ENCODE measurements at places on chromosomes 4 and X. TPM values are rescaled to one million over a fixed set of nuclear protein-coding genes. Genes with fewer than 3 reads are reported as not detected.

DNA sequence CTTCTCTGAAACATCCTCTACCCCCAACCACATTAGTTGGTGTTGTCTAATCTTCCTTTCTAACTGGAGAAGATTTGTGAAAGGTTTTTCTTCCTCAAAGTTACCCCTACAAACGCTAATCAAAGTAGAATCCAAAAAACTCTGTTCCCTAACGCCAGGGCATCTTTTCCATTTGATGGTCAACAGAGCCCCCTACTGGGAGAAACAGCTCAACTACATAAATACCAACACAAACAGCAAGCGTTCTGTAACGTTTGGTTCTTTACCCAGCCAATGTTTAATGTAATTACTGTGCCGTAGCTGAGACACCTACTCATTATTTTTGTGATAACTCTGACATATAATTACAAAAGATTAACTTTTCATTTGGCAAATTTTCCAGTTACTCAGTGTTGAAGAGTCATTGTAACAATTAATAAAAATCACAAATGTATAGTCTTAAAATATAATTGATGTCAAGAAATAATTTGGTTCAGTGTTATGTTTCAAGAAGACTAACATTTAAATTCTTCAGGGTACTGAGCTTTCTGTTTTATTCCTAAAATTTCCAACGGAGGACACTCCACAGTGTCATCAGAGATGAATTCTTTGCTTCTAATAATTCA, 94.9 kb upstream of the TBC1D9 start:
- H3K27ac ChIP-seq, result no peak overlapping the region
- no peaks in the 10 kb centered on the region for H3K4me1 ChIP-seq
- H3K36me3 ChIP-seq, result no peaks in the 10 kb centered on the region
- peak; percentile 20 for DNase-seq
- no peak overlapping the region for H3K4me3 ChIP-seq

- no peaks in the 10 kb centered on the region for H3K4me1 ChIP-seq
- H3K27me3 ChIP-seq, result peaks cover 1% of the 10 kb centered on the region
- DNase-seq, result no peak
- no peak overlapping the region for H3K4me3 ChIP-seq
- H3K27ac ChIP-seq, result no peak overlapping the region
Measured at GRCh38 chr4:151462554-151462953, 53.6 kb downstream of the FHIP1A start.

Gene MAGEA3
- total RNA-seq, result not detected

DNA sequence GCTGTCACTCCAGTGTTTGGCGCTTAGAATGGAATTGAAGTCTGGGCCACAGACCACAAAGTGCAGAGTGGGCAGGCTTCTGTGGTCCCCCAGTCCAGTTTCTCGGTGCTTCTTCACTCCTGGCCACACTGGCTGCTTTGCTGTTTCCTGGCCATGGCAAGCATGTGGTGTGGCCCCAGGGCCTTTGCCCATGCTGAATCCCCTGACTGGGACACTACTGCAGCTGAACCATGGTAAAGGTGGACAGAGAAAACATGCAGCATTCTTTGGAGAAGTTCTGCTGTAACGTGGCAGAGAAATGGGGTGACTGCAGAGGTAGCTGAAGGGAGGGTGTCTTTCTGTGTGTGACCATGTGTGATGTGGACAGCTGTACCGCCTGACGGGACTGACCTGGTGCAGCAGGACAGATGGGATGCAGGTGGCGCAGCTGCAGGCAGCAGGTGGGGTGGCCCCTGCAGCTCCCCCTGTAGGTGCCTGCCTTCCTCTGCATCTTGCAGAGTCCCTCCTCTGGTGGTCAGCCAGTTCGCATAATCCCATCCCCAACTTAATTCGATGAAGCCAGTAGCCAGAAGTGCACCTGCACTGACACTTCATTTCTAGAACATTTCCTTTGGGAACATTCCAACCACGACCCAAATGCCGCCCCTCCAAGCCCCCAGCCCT, 13.2 kb upstream of the S100P start:
- H3K27me3 ChIP-seq, result no peaks in the 10 kb centered on the region
- peaks cover 46% of the 10 kb centered on the region for H3K4me1 ChIP-seq
- no peak overlapping the region for H3K4me3 ChIP-seq
- DNase-seq, result no peak

DNA sequence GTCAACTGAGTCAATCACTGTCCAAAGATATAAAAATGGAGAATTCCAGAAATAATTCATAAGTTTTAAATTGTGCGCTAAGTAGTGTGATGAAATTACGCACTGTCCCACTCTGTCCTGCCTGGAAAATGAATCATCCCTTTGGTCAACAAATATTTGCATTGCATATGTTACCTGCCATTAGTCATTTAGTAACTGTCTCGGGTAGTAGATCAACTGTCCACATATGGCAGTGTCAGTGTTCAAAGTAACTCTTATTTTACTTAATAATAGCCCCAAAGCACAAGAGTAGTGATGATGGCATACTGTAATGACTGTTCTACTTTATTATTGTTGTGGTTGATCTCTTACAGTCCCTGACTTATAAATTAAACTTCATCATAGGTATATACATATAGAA, 3.4 kb downstream of the YTHDC1 start:
- H3K4me1 ChIP-seq, result peaks cover 46% of the 10 kb centered on the region
- H3K36me3 ChIP-seq, result peaks cover 36% of the 10 kb centered on the region
- H3K4me3 ChIP-seq, result no peak overlapping the region
- H3K27ac ChIP-seq, result no peak overlapping the region
- H3K27me3 ChIP-seq, result no peaks in the 10 kb centered on the region

GRCh38 chrX:39755143-39756032, 342.4 kb downstream of the BCOR start:
- no peak overlapping the region for H3K4me3 ChIP-seq
- H3K36me3 ChIP-seq, result no peaks in the 10 kb centered on the region
- H3K27me3 ChIP-seq, result no peaks in the 10 kb centered on the region
- no peak for DNase-seq

GRCh38 chrX:9340598-9341290, 124.1 kb upstream of the TBL1X start:
- peak overlapping the region; percentile 92 for H3K27ac ChIP-seq
- peak overlapping the region; percentile 69 for H3K4me3 ChIP-seq
- H3K4me1 ChIP-seq, result peaks cover 40% of the 10 kb centered on the region
- DNase-seq, result peak; percentile 24
- H3K27me3 ChIP-seq, result no peaks in the 10 kb centered on the region

GRCh38 chr4:90025248-90025647, 101.9 kb upstream of the CCSER1 start:
- no peak overlapping the region for H3K4me3 ChIP-seq
- no peaks in the 10 kb centered on the region for H3K36me3 ChIP-seq
- H3K27ac ChIP-seq, result no peak overlapping the region
- H3K4me1 ChIP-seq, result no peaks in the 10 kb centered on the region
- no peaks in the 10 kb centered on the region for H3K27me3 ChIP-seq
- no peak for DNase-seq

GRCh38 chr4:64807821-64808220, 398.6 kb upstream of the TECRL start:
- no peak overlapping the region for H3K4me3 ChIP-seq
- no peak for DNase-seq
- H3K36me3 ChIP-seq, result no peaks in the 10 kb centered on the region
- no peaks in the 10 kb centered on the region for H3K4me1 ChIP-seq
- H3K27ac ChIP-seq, result no peak overlapping the region

GRCh38 chr4:82968972-82969371, 41.7 kb downstream of the LIN54 start:
- no peaks in the 10 kb centered on the region for H3K4me1 ChIP-seq
- H3K4me3 ChIP-seq, result no peak overlapping the region
- H3K27ac ChIP-seq, result no peak overlapping the region

DNA sequence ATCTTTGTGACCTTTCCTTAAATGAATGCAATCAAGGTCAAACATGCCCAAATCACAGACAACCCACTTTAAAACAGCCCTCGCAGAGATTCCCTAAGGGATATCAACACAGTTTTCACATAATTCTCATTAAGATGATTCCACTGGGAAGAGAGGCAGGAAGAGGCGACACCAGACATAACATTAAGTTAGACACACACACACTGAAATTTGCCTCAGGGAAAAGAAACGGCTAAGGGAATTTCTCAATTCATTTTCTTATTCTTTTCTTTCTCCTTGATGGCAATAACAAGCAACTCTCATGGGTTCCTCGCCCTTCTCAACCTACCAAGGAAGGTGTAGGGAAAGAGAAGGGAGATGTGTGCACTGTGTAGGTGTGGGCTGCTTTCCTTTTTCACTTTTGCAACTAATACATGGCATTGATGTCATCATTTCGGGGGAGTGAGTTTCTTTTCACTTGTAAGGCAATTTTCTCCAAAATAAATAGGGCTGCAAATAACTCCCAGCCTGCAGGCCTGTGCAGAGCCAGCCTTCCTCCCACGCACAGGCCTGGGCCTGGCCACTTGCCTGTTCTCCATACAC, 41.4 kb downstream of the SOD3 start:
- no peak overlapping the region for H3K4me3 ChIP-seq
- no peaks in the 10 kb centered on the region for H3K27me3 ChIP-seq
- H3K36me3 ChIP-seq, result no peaks in the 10 kb centered on the region
- H3K4me1 ChIP-seq, result no peaks in the 10 kb centered on the region

GRCh38 chrX:42732506-42732905, 45.5 kb downstream of the PPP1R2C start:
- H3K27me3 ChIP-seq, result no peaks in the 10 kb centered on the region
- H3K4me3 ChIP-seq, result no peak overlapping the region
- no peak for DNase-seq
- no peaks in the 10 kb centered on the region for H3K36me3 ChIP-seq

Gene FGF13
- not detected for total RNA-seq

Gene PCDH11X
- total RNA-seq, result not detected

DNA sequence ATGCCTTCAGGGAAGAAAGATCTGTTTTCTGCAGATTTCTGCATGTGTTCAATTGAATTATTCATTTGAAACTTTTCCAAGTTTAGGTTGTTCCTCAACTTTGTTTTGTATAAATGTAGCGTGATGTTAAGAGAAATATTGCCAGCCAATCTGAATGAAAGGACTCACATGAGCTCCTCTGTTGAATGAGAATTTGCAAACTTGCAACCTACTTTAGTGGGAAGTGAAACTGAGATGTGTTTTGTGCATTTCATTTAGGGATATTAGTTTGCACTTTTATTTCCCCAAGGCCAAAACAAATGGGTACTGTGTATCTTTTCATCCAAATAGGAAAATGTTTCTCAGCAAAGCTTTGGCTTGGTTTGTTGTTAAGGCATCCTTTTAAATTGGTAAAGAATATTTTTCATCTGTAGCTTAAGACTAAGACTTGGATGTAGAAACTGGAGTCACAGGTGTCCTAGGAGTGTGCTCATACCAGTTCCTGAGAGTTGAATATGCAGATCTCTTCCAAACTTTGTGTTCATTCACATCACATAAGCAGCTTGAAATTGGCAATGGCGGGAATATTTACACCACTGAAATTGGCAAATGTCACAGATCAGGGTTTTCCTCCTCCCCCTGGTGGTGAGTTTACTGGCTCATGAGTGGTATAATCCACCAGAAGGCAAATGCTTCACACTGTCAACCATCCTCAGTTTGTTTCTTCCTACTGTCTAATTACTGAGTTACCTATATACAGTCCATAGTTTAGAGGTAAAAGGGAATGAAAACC, 193.6 kb upstream of the BANK1 start:
- no peak overlapping the region for H3K27ac ChIP-seq
- H3K4me3 ChIP-seq, result no peak overlapping the region
- H3K27me3 ChIP-seq, result no peaks in the 10 kb centered on the region
- peaks cover 2% of the 10 kb centered on the region for H3K4me1 ChIP-seq
- peak; percentile 36 for DNase-seq
- no peaks in the 10 kb centered on the region for H3K36me3 ChIP-seq

DNA sequence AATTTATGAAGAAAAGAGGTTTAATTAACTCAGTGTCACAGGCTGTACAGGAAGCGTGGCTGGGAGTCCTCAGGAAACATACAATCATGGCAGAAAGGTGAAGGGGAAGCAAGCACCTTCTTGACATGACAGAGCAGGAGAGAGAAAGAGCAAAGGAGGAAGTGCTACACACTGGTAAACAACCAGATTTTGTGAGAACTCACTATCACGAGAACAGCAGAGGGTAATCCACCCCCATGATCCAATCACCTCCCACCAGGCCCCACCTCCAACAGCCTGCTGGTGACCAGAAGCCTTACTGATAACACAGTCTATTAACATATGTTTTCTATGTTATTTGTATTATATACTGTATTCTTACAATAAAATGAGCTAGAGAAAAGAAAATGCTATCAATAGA, 254.8 kb downstream of the PCDH10 start:
- no peaks in the 10 kb centered on the region for H3K27me3 ChIP-seq
- no peaks in the 10 kb centered on the region for H3K36me3 ChIP-seq
- no peak overlapping the region for H3K4me3 ChIP-seq
- no peak for DNase-seq

GRCh38 chr4:154024097-154024694, 235.3 kb upstream of the SFRP2 start:
- H3K27me3 ChIP-seq, result peaks cover 7% of the 10 kb centered on the region
- no peaks in the 10 kb centered on the region for H3K4me1 ChIP-seq
- no peak for DNase-seq

DNA sequence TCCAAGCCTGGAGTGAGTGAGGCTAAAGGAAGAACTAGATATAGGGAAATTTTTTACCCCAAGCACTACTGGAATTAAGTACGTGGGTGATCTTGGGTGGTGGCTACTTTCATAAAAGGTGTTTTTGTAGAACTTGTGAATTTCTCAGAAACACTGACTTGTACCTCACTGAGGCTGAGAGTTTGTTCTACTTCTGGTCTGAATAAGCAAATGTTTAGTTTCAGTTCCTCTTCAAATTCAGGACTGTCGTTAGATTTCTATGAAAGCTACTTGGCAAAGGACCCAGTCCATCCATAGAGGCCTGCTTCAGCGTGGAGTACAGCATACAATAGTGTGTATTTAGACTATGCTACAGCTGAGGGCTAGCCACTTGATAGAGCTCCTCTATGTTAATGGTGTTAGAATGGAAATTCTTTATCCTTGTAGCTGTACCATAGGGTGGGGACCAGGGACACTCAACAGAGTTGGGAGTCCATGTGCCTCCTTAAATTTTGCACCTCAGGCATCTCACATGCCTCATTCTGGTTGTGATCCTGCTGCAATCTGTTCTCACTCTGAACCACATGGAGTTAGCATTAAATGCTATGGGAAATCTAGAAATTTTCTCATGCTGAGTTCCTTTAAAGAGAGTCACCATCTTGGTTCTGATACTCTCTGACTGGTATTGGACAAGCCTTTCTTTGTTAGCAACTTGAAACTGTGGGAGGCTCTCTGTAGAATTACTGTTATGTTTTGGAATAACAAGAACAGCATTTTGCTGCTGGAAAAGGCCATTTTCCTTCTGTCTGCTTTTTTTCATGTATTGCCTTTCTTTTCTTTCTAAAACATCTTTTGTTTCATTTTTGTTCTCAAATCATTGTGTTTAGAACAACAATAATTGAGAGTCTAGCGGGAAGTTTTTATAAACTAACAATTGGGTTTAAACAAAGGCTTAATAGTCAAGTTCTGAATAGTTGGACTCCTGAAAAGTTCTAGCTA, 86.8 kb downstream of the PDGFRA start:
- peaks cover 2% of the 10 kb centered on the region for H3K27me3 ChIP-seq
- H3K4me1 ChIP-seq, result peaks cover 37% of the 10 kb centered on the region
- H3K27ac ChIP-seq, result peak overlapping the region; percentile 72
- H3K36me3 ChIP-seq, result peaks cover 16% of the 10 kb centered on the region
- no peak for DNase-seq
- no peak overlapping the region for H3K4me3 ChIP-seq

All from activated CD4-positive, alpha-beta memory T cell treated with anti-CD3 and anti-CD28 coated beads, Interleukin-2, amount 10 ng/mL, durations not matched to agents 7 days and 5 days (primary cell).